HepG2 (cell line): ENCODE measurements at places on chromosomes 13 and 19. TPM values are rescaled to one million over a fixed set of nuclear protein-coding genes. Genes with fewer than 3 reads are reported as not detected.

PLPPR3 gene
- total RNA-seq = 0.07 TPM in 1 of 2 replicates, not detected in the other

CGB2 gene
- total RNA-seq = not detected in 2 replicates

UTP14C gene
- total RNA-seq = 11.0 and 12.2 TPM in 2 replicates

SOX21 gene
- total RNA-seq = not detected in 2 replicates

TEX26 gene
- not detected in 2 replicates for total RNA-seq

ZNF177 gene
- 0.71 and 0.84 TPM in 2 replicates for total RNA-seq

ZNF317 gene
- 27.9 and 31.0 TPM in 2 replicates for total RNA-seq

MTRF1 gene
- total RNA-seq = 24.0 and 27.2 TPM in 2 replicates

LMTK3 gene
- total RNA-seq = 0.22 and 0.29 TPM in 2 replicates

FUT1 gene
- total RNA-seq = 0.07 TPM in 2 replicates
